Tibial nerve (tissue), 4 donors: ENCODE measurements at places on chromosomes 7 and 10. TPM values are rescaled to one million over a fixed set of nuclear protein-coding genes. Genes with fewer than 3 reads are reported as not detected.

- H3K4me1 ChIP-seq = peaks cover 74% of the 10 kb centered on the region
- H3K27ac ChIP-seq = peak overlapping the region; percentile 88
- no peaks in the 10 kb centered on the region for H3K36me3 ChIP-seq
- DNase-seq = peak; percentile 55
- H3K4me3 ChIP-seq = peak overlapping the region; percentile 86
Observed at GRCh38 chr10:71770789-71771188, 2.5 kb downstream of the VSIR start.

The GNGT1 gene
- total RNA-seq = not detected

The HIP1 gene
- total RNA-seq = 43.2 TPM

The HTR5A gene
- not detected for total RNA-seq
